H9 (cell line): ENCODE measurements at places on chromosomes 2 and 18. TPM values are rescaled to one million over a fixed set of nuclear protein-coding genes. Genes with fewer than 3 reads are reported as not detected.

DNA sequence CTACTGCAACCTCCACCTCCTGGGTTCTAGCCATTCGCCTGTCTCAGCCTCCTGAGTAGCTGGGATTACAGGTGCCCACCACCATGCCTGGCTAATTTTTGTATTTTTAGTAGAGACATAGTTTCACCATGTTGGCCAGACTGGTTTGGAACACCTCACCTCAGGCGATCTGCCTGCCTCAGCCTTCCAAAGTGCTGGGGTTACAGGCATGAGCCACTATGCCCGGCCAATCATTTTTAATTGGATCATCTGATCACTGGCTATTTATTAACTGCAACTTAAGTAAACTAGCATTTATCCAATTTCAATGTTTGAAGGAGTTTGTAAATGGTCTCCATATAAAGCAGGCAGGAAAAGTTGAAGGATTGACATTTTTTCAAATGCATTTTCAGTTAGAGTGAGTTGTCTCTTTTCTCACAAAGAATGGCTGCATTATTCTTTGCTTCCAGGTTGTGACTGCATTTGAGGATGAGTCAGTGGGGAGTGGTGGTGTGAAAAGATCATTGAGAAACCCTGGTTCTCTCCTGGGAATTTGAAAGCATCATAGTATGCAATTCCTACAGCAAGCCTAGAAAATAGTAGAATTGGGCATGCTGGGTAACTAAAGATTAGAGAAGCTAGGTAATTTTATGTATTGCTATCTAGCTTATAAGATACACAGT, 431.1 kb upstream of the ZEB2 start:
- H3K27ac ChIP-seq, result no peak overlapping the region
- H3K36me3 ChIP-seq, result no peaks in the 10 kb centered on the region
- no peak for DNase-seq
- no peak overlapping the region for H3K4me3 ChIP-seq

DNA sequence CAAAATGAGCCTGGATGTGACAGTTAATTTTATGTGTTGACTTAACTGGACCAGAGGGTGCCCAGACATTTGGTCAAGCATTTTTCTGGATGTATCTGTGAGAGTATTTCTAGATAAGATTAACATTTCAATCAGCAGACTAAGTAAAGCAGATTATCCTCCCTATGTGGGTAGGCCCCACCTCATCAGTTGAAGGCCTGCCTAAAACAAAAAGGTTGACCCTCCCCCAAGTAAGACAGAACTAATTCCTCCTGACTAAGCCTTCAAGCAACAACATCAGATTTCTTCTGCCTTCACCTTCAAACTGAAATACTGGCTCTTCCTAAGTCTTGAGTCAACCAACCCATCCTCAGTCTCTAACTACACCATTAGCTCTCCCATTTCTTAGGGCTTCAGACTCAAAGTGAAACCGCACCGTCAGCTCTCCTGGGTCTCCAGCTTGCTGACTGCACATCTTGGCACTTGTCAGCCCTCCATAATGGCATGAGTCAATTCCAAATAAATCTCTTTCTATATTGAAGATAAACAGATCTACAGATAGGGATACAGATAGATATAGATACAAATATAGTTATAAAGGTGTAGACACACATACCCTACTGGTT, 47.9 kb downstream of the MEMO1 start:
- no peak overlapping the region for H3K4me3 ChIP-seq
- H3K27ac ChIP-seq, result no peak overlapping the region
- DNase-seq, result no peak
- no peaks in the 10 kb centered on the region for H3K4me1 ChIP-seq

- no peak for DNase-seq
- H3K4me1 ChIP-seq, result no peaks in the 10 kb centered on the region
- H3K4me3 ChIP-seq, result no peak overlapping the region
- peaks cover 3% of the 10 kb centered on the region for H3K36me3 ChIP-seq
Measured at GRCh38 chr2:239952665-239953417, 72.3 kb downstream of the NDUFA10 start.

Gene FARP2
- 31.0 and 33.9 TPM in 2 replicates for total RNA-seq
